Lung (tissue), 17 donors: ENCODE measurements at places on chromosomes 1 and 21. TPM values are rescaled to one million over a fixed set of nuclear protein-coding genes. Genes with fewer than 3 reads are reported as not detected.
A peak's percentile ranks its signal among the peaks of the same experiment; 100 is the strongest.

GRCh38 chr1:232380131-232380530, 249.8 kb downstream of the SIPA1L2 start:
- no peaks in the 10 kb centered on the region for H3K27me3 ChIP-seq
- no peak overlapping the region for H3K4me3 ChIP-seq
- no peak for DNase-seq
- no peak overlapping the region for H3K27ac ChIP-seq
- no peaks in the 10 kb centered on the region for H3K4me1 ChIP-seq
- no peaks in the 10 kb centered on the region for H3K36me3 ChIP-seq

GRCh38 chr1:15077384-15077783, 76.2 kb upstream of the TMEM51 start:
- no peaks in the 10 kb centered on the region for H3K27me3 ChIP-seq
- no peak overlapping the region for H3K4me3 ChIP-seq
- no peak for DNase-seq
- H3K4me1 ChIP-seq = no peaks in the 10 kb centered on the region
- H3K36me3 ChIP-seq = no peaks in the 10 kb centered on the region
- no peak overlapping the region for H3K27ac ChIP-seq

- H3K36me3 ChIP-seq = no peaks in the 10 kb centered on the region
- H3K4me3 ChIP-seq = peak overlapping the region; percentile 2
- peaks cover 8% of the 10 kb centered on the region for H3K4me1 ChIP-seq
Observed at GRCh38 chr1:31715087-31715872, 11.5 kb upstream of the COL16A1 start.

DNA sequence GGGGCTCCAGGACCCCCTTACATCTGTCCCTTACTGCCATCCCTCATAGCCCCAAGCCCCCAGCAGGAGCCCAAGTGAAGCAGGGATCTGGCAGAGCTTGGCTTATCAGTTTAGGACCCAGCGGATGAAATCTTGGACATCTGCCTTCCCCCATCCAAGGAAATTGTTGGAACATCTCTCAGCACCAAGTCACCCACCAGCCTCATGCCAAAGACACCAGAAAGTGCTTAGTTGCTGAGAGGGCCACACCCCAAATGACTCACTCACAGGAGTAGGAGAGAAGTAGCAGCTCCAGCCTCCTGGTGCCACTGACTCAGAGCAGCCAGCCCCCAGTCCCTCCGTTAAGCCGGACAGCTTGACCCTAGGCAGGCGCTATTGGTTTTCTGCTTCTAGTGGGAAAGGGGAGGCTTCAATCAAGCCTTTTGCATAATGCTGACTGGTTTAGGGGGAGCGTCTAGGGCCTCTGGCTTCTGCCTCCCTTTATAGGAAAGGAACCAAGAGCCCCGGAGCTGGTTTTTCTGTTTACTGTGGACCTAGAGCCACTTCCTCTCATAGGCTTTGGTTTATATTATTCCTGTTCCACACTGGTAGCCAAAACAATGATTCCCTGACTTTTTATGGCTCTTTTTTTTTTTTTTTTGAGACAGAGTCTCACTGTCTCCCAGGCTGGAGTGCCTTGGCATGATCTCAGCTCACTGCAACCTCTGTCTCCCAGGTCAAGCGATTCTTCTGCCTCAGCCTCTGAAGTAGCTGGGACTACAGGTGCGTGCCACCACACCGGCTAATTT, 114.2 kb upstream of the IPO9 start:
- peak; percentile 46 for DNase-seq
- H3K36me3 ChIP-seq = peaks cover 9% of the 10 kb centered on the region
- peaks cover 16% of the 10 kb centered on the region for H3K4me1 ChIP-seq
- H3K27ac ChIP-seq = peak overlapping the region; percentile 93
- H3K4me3 ChIP-seq = no peak overlapping the region
- no peaks in the 10 kb centered on the region for H3K27me3 ChIP-seq

DNA sequence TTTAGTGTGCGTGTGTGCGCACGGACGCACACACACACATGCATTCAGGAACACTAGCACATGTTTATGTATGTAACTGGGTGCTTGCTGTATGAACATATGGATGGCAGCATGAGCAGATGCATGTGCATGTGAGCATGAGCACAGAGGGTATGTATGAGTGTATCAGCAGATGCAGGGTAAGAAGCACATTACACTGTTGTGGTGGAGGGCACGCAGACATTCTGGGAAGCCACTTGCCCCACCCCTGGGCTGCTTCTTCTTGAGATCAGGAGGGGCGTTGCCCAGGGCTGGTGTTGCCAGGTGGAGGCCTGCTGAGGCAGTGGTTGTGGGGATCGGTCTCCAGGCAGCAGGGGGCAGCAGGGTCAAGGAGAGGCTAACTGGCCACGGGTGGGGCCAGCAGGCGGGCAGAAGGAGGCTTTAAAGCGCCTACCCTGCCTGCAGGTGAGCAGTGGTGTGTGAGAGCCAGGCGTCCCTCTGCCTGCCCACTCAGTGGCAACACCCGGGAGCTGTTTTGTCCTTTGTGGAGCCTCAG, 3.9 kb upstream of the P3R3URF start:
- H3K27me3 ChIP-seq = no peaks in the 10 kb centered on the region
- DNase-seq = no peak
- H3K27ac ChIP-seq = no peak overlapping the region

- no peaks in the 10 kb centered on the region for H3K27me3 ChIP-seq
- no peak overlapping the region for H3K4me3 ChIP-seq
- peak; percentile 45 for DNase-seq
Observed at GRCh38 chr1:111222308-111223125, 5.0 kb upstream of the CHI3L2 start.

Gene GBP3
- 32.3 TPM for total RNA-seq

Gene RNU1-3
- under 0.01 TPM for total RNA-seq
